Lower leg skin (tissue), 4 donors: ENCODE measurements at places on chromosomes 1 and 21. TPM values are rescaled to one million over a fixed set of nuclear protein-coding genes. Genes with fewer than 3 reads are reported as not detected.
A peak's percentile ranks its signal among the peaks of the same experiment; 100 is the strongest.

CFHR1 gene
- not detected for total RNA-seq

- no peak for DNase-seq
Measured at GRCh38 chr1:227929751-227930472, 17.8 kb downstream of the WNT9A start.

PLPPR5 gene
- total RNA-seq: not detected

- no peak for DNase-seq
Measured at GRCh38 chr1:31843506-31843905, 27.7 kb upstream of the SPOCD1 start.

TNFRSF1B gene
- total RNA-seq: 33.1 TPM

SYPL2 gene
- total RNA-seq: 1.8 TPM

DNA sequence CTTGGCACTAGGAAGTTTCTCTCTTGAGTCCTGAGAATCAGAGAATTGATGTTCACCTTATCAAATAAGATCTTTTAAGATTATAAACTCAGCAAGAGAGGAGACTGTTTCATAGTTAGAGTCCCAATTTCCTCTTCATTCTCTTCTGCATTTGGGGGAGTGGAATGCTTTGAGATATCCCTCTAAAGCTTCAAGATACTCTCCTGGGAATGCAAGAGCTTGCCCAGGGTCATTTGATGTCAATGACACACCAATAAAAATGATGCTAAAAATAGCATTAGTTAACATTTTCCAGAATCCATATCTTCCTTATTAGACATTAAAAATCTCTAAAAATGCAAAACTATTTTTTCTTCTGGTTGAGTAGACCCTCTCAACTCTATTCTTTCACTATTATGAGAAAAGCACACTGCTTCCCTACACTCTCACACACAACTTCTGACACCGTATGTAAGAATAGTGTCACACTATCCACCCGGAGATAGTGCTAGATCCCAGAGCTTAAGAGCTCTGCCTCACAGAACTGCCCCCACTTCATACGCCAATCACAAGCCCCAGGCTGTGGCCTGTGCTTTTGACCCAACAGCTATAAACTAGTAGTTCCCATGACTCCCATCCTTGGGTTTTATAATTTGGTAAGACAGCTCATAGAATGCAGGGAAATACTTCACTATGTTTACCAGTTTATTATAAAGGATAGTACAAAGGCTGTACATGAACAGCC is 399.9 kb upstream of the RUNX1 start:
- no peak for DNase-seq

GRCh38 chr1:14654554-14654953 is 56.1 kb downstream of the KAZN start:
- no peak for DNase-seq

DNA sequence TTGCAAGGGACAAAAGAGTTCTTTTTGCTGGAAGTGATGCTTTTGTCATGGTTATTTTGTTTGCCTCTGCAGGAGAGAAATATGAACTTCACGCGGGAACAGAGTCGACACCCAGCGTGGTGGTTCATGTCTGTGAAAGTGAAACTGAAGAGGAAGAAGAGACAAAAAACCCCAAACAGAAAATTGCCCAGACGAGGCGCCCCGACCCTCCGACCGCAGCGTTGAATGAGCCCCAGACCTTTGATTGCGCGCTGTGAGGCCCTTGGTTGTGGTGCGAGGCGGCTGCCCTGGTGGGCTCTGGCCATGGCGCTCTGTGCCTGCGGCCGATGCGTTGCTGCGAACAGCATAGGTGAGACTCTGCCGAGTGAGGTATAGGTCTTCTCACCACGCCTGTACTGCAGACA is 20.9 kb upstream of the NCMAP start:
- no peak for DNase-seq

AADACL3 gene
- 6.4 TPM for total RNA-seq

SUSD4 gene
- total RNA-seq: 3.3 TPM

GRCh38 chr1:203911806-203912205 is 50.4 kb downstream of the SNRPE start:
- no peak for DNase-seq

NUAK2 gene
- total RNA-seq: 31.9 TPM

DNA sequence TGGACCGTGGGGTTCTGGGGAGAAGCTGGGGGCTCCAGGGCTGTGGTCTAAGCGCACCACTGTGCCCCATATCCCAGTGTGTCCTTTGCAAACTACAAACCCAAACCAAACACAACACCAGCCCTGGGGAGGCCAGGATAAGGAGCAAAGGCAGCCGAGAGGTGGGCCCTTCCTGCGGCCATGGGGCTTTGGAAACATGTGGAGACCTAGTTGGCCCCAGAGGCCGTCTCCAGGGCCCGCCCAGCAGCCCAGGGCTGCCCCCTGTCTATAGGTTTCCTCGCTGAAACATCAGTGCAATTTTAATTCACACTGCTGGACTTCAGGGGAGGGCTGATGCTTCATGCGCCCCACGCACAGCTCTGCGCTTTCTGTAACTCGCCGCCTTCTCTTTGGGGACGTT is 61.3 kb downstream of the PRDM16 start:
- DNase-seq: no peak

CASQ2 gene
- total RNA-seq: 0.19 TPM

DNA sequence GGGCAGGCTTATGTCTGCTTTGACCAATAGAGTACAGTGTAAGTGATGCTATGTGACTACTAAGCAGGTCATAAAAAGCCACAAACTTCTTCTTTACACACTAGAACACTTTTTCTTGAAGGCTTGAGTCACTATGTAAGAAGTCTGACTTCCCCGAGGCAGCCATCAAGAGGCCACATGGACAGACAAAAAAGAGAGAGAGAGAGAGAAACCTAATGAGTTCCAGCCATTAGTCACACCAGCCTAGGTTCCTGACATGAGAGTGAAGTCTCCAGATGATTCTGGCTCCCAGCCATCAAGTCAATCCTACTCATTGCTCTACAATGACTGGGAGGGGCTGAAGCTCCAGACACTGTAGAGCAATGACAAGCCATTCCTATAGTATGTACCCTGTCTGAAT is 101.4 kb downstream of the LHX9 start:
- DNase-seq: no peak

SMPDL3B gene
- 1.7 TPM for total RNA-seq

GRCh38 chr21:16676391-16676790 is 836.5 kb upstream of the CXADR start:
- DNase-seq: no peak

DNA sequence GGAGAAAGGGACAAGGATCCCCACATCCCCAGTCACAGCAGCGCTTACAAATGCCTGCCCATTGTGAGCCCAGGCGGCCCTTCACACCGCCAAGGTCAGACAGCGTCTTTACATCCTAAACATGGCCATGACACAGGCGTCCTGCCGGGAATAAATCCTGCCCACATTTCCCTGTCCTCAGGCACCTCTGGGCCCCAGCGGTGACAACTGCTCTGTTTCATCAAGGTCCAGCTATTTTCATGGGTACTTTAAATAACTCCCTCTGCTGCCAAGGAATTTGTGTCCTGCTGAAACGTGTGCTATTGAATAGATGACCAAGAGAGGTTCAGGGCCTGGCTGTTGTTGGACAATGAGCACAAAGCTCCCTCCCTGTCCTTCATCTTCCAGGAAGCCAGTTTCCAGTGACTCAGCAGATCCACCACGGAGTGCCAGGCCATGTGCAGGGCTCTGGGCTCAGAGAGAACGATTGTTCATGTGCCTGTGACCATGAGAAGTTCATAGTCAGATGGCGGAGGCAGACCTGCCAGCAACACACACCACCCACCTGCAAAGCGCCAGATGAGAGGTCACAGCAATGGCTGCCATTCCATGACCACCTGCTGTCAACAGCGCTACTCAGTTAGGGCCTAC is 195.8 kb downstream of the MATN1 start:
- DNase-seq: peak; percentile 74

TMEM269 gene
- total RNA-seq: 0.08 TPM

GRCh38 chr1:48028218-48029069 is 31.3 kb upstream of the TRABD2B start:
- peak; percentile 74 for DNase-seq

GRCh38 chr1:116310180-116310579 is 62.9 kb upstream of the ATP1A1 start:
- no peak for DNase-seq

- DNase-seq: no peak
Measured at GRCh38 chr1:153001382-153001781, at the start of gene SPRR3. SPRR3 (plus strand) TSS chr1:153001749; CDS start chr1:153003021, 1,272 bp downstream.

DNA sequence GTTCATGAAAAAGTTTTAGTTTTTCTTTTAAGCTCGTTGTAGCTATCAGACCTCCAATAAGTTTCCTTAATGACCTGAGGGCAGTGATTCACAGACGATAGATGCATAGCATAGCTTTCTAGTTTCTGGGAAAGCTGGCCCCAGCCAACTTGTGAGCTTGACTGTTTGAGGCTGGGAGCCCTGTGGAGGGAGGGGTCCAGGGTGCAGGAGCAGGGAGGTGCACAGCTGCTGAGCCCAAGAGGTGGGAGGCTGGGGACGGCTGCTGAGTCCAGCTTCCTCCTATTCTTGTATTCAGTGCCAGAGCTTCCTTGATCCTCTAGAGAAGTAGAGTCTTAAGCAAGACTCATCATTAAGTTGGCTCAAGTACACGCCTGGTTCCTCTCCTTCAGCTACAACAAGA is 11.0 kb upstream of the AVPR1B start:
- DNase-seq: no peak

HTR1D gene
- not detected for total RNA-seq

GRCh38 chr1:98732985-98733781 is 71.7 kb downstream of the SNX7 start:
- no peak for DNase-seq

DNA sequence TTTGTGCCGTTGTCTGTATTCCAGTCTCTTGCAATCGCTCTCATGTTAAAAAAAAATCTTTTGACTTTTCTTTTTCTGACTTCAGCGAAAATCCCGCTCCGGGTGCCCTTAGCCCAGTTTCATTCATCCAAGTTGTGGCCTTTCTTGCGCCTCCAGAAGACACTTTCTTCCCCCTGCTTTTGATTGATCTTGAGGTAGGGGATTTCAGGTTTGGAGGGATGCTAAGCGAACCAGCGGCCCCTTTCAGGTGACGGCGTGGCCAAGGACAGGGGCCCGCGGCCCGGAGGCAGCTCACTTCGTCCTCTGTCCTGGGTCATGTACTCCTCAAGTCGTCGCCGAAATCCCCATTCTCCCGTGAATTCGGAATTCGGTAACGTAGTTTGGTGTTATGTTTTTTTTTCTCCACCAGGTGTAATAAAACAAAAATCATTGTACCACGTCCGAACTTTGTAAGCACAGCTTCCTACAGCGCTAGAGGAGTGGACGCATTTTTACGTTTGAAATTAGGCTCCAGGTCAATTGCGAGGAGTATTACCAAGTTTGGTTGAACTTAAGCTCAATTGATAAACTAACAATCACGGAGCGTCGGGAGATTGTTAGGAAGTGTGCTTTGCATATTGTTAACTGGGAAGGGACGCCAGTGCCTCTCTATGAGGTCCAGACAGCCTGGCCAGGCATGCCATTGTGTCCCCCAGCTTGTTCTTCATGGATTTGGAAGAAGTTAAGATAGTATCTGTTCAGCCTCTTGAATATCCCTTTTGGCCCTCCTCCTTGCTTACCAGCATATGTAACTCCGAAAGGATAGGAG is 1.1 kb downstream of the MRPS6 start:
- DNase-seq: no peak

DNA sequence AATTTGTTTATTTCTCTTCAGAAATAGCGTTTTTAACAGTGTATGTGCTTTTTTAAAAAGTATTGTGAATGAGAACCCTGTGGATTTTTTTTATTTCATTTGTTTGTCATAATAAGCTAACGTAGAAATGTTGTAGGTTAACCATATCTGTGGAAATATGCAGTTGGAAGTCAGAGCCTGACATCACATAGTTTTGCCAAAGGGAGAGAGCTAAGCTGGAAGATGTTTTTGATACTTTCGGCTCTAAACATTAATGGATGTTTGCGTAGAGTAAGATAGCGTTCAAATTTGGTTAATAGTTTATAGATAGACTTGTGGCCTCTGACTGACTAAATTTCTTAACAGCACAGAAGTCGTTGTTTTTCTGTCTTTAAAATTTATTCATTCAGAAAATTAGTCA is 47.4 kb upstream of the ANGPTL1 start:
- DNase-seq: no peak

- peak; percentile 92 for DNase-seq
Measured at GRCh38 chr1:26723013-26723991, 27.5 kb downstream of the ARID1A start.

- DNase-seq: no peak
Measured at GRCh38 chr1:244063498-244063897, 12.4 kb downstream of the ZBTB18 start.

AMY1C gene
- total RNA-seq: 0.91 TPM

ZFP69B gene
- total RNA-seq: not detected

GRCh38 chr1:86448670-86449069 is 20.1 kb upstream of the CLCA1 start:
- no peak for DNase-seq

- DNase-seq: no peak
Measured at GRCh38 chr1:167460836-167461235, 57.5 kb downstream of the CD247 start.

HUNK gene
- total RNA-seq: 2.8 TPM

- no peak for DNase-seq
Measured at GRCh38 chr1:226781937-226782609, 43.0 kb upstream of the ITPKB start.

- no peak for DNase-seq
Measured at GRCh38 chr1:158112994-158113758, 67.5 kb upstream of the CD1D start.

PIK3C2B gene
- total RNA-seq: 69.0 TPM

NECTIN4 gene
- 212 TPM for total RNA-seq

SH2D2A gene
- total RNA-seq: 1.5 TPM

- no peak for DNase-seq
Measured at GRCh38 chr1:18041685-18042355, 65.8 kb upstream of the IGSF21 start.

DNA sequence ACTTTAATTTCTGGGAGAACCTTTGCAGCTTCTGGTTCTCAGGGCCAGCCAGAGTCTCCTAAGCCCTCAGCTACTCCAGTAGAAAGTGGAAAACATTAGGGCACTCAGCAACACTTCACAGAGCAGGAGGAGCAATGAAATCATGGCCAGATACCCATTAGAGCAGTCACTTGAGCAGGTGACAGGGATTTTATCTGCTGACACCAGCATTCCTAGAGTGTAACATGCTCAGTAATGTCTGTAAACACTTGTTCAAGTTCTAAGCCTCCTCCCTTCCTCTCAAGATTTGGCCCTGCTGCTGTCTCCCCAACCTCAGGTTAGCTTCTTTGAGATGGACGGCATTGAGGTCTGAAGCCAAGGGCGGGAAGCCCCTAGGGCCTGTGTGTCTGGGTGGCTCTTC is 218.0 kb downstream of the GRIK3 start:
- no peak for DNase-seq

CFHR3 gene
- 0.42 TPM for total RNA-seq

GRCh38 chr1:2381741-2382620 is 9.4 kb downstream of the MORN1 start:
- DNase-seq: peak; percentile 60

SFN gene
- total RNA-seq: 1,044 TPM

GRCh38 chr1:36924282-36924811 is 110.0 kb downstream of the GRIK3 start:
- DNase-seq: peak; percentile 19

GRCh38 chr1:218182455-218182854 is 102.6 kb upstream of the RRP15 start:
- no peak for DNase-seq

CYP4B1 gene
- 95.0 TPM for total RNA-seq
